ENCODE measurements at places on chromosomes 7 and 10.

DNA sequence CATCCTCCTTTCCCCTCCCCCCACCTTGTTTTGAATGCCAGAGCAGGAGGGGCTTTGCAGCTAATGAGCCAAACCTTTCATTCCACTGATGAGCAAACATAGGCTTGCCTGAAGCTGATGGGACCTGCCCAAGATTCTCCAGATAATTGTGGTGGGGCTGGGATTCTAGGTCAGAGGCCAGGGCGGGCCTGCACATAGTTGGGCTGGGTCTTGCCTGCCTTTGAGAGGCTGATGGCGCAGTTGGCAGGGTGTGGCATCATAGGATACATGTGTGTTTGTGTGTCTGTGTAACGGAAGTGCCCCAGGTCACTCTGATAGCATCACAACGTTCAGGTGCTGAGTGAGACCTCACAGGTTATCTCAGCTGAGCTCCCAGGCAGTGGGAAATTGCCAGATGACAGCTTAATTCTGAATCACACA, 22.9 kb downstream of the BTBD16 start:
- DNase-seq, result no peak

DNA sequence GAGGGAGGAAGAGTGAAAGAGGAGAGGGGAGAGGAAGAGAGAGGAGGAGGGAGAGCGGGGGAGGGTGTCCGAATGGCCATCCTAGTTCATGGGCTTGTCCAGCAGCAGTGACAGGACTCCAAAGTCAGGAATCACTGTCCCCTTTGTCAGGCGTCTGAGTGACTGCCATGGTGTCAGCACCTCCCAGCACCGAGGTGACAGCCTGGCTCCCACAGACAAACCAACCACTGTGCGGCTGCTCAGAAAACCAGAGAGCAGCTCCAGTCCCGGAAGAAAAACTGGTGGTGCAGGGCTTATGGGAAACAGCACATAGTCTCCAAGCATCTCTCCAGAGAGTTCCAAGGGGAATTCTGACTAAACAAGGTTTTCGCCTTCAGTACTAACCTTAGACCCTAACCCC, 18.9 kb upstream of the FGFR2 start:
- no peak for DNase-seq

GRCh38 chr7:91847876-91848588, 32.5 kb downstream of the MTERF1 start:
- DNase-seq, result no peak

- no peak for DNase-seq
Observed at GRCh38 chr10:86357041-86357440, 9.6 kb downstream of the GRID1 start.

GRCh38 chr10:86365346-86366032, 1.1 kb downstream of the GRID1 start:
- DNase-seq, result no peak

GRCh38 chr7:751826-752225, 24.7 kb upstream of the PRKAR1B start:
- DNase-seq, result no peak

DNA sequence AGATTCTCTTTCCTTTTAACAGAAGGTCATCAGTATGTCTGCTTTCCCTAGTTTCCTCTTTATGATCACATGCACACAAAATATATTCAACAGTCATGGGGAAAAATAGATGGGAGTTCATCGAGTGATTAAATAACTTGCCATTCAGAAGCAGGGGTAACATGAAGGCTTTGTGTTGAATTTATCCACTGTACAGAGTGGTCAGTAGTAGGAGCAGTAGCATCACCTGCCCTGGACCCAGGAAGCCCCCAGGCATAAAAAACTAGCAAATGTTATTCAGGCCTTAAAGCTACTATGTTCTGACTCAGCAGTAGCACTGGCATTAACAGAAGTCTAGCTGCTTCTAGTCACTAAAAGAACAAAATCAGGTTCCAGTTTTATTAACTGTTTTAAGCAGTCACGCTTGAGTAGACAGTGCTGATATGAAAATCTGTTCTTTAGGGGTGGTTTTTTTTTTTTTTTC, 31.4 kb upstream of the FAM133B start:
- DNase-seq, result no peak

DNA sequence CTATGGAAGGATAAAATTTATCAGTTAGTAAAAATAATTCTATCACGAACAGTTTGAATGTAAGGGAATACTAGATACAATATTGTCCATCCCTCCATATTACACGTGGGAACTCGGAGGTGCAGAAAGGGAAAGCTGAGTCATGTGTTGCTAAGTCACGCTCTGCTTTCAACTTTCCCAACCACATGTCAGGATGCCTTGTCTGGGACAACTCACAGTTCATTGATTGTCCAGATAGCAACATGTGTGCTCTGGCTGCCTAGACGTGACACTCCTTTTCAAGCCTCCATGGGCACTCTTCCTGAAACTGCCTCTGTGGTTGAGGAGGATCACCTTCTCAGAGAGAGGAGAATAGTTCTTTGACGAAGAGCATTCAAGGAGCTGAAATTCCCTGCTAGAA, 808.1 kb downstream of the GRID1 start:
- no peak for DNase-seq

- no peak for DNase-seq
Observed at GRCh38 chr7:88090671-88091070, 129.2 kb downstream of the SRI start.

DNA sequence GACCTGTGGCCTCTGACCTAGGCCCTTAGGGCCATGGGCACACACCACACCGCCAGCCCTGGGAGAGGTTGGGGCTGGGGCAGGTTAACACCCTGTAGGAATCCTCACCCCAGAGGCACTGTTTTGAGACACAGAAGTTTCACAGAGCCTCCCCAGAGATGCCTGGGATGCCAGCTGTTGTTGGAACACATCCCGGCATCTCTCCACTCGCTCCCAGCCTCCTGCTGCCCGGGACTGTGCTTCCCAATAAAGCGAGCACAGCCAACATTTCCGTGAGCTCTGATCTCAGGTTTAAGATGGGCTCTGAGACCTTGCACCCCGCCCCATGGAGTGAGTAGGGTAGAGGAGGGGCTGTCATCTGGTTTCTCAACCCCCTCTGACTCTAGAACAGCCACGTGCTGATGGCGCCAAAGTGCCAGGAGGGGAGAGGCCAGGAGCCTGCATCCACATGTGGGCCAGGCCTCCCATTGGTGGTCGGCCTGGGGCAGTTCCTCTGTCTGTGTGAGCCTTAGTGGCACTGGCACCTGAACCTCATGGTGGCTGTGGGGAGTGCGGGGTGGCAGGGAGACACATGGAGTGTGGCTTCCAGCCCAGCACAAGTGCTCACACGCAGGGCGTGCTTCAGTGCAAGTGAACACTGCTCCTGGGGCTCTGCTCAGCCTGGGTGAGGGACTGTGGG, 54.7 kb downstream of the RASGEF1A start:
- no peak for DNase-seq

- DNase-seq, result no peak
Observed at GRCh38 chr7:138726288-138726687, 25.1 kb upstream of the SVOPL start.

DNA sequence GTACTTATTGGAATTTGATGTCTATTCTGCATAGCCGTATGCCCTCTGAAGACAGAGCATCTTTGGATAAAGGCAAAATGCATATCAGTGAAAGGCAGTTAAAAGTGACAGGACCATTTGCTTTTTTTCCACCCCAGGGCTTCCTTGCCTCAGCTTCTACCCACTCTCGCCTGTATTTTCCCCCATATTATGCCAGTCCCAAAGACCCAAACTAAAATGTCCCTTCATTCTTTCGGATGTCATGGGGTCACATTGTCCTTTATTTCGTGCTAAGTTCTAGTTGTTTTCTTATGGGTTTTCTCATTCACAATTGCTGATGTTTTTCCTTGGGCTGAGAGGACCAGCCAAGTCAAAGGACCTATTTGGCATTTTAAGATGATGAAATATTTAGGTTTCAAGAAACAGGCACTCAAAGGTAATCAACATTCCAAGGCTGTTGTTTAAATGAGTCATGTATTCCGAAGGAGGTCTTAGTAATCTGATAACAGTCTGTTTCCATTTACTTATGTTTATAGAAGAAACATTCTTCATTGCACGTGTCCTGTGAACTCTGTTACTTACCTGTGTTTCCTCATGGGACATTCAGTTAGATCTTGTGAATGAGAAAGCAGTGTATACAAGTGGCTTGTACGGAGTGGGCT, 74.1 kb downstream of the DNAH11 start:
- no peak for DNase-seq

DNA sequence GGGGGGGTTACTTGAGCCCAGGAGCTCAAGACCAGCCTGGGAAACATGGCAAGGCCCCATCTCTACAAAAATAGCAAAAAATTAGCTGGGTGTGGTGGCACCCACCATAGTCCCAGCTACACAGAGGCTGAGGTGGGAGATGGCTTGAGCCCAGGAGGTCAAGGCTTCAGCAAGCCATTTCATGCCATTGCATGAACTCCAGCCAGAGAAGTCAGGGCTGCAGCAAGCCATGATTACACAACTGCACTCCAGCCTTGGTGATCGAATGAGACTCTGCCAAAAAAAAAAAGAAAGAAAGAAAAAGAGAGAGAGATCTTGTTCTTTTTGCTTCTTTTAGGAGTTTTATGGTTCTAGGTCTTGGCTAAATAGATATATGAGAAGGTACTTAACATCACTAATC, 200.2 kb upstream of the PHYHIPL start:
- DNase-seq, result no peak

DNA sequence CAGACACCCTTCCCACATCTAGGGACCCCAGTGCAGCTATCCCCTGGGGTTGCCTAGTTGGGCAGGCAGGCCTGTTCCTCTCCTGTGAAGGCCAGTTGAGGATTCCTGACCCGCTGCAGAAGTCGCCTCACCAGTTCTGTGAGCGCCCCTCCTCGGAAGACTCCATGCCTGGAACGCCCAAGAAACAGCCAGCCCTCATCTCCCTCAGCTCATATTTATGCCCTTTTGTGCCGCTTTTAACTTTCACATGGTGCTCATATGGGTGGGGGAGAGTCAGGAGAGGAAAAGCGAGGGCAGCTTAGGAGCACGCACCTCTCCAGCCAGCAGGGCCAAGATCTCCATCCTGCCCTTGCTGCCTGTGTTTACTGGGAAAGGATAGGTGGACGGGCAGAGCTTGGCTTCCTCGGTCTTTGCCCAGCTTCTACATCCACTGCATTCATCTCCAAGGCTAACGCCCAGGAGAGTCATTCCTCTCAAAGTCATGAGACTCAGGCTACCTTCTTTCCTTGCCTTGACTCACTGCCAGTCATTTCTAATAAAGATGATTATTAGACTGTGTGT, 286.6 kb downstream of the USP6NL start:
- no peak for DNase-seq

DNA sequence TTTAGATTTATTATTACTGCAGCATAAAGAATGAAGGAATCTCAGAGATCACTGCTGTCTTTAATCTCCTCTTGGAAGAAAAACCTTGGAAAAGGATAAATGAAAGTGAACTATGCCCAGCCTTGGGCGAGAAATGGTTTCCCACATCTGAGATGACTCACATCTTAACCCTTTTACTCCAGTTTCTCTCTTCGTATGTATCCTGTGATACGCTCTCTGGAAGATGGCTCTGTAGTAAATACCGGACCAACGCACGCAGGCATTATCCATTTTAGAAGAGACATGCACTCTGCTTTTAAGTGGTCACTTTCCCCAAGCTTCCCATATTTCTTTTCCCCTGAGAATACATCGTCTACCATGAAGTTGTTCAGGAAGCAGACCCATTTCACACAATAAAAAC, 207.3 kb upstream of the BMPER start:
- no peak for DNase-seq

GRCh38 chr7:46681865-46682503, 760.9 kb upstream of the IGFBP3 start:
- no peak for DNase-seq

- no peak for DNase-seq
Observed at GRCh38 chr10:68721673-68722335, 765 bp downstream of the CCAR1 start.

DNA sequence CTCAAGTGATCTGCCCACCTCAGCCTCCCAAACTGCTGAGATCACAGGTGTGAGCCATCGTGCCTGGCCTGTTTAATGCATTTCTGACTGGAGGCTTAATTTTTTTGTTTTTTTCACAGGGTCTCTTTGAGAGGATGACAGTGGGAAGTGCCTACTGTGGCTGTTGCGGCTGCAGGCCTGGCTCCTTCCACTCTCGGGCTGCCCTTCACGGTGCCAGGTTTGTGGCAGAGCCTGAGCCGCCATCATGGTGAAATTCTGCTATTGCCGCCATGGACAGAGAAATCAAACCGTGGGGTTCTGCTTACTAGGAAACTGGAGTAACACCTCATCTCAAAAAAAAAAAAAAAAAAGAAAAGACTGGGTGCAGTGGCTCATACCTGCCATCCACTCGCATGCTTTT, 142.7 kb downstream of the CAMK1D start:
- DNase-seq, result no peak

GRCh38 chr7:47847207-47847606, 101.1 kb downstream of the PKD1L1 start:
- DNase-seq, result no peak

DNA sequence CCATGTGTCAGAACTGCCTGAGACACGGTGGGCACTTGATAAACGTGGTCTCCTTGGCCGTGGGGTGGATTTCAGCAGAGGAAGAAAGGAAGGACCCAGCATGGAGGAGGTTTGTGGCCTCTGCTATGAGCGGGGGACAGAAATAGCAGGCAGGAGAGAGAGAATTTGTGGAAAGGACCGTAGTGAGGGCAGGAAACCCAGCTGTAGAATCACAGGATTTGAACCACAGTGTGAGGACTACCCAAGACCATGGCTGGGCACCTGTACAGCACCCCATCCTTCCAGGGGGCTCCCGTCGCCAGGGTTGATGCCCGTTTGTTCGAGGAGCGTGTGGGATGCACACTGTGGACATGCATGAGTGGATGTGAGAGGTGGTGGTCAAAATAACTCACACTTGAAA, 183.4 kb downstream of the PTPN20 start:
- DNase-seq, result no peak

DNA sequence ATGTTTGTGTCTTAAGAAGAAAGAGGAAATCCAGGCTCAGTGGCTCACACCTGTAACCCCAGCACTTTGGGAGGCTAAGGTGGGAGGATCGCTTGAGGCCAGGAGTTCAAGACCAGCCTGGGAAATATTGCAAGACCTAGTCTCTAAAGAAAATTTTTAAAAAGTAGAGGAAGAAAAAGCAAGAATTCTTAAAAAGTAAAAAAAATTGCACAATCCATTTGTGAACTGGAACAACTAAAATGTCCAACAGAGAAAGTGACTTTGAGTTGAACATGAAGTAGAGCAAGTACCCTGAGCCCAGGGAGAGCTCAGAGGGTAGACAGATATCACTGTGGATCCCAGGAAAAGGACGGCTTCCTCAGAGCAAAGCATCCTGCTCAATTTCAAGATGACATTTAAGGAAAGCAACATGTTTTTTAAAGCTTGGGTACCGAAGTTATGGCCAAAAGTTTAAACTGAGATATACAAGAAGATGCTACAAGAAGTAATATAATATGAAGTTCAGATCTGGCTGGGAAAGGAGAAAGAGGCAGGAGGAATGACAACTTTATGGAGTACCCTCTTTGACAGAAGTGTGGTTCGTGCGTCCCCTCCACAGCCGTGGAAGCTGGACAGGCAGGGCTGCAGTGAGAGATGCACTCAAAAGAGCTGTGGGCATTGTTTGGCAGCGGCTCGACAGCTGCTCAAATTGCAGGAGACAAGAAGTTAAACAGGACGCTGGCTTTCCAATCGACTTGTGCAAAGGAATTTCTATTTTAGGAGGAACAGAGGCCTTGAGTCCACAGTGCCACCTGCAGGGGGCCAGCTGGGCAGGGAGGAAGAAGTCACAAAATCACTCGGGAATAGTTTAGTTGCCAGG, 201.3 kb downstream of the JCAD start:
- DNase-seq, result no peak

Measured in bone marrow (tissue), 2 donors.